ENCODE measurements at places on chromosomes 13 and 19.
A peak's percentile ranks its signal among the peaks of the same experiment; 100 is the strongest.

DNA sequence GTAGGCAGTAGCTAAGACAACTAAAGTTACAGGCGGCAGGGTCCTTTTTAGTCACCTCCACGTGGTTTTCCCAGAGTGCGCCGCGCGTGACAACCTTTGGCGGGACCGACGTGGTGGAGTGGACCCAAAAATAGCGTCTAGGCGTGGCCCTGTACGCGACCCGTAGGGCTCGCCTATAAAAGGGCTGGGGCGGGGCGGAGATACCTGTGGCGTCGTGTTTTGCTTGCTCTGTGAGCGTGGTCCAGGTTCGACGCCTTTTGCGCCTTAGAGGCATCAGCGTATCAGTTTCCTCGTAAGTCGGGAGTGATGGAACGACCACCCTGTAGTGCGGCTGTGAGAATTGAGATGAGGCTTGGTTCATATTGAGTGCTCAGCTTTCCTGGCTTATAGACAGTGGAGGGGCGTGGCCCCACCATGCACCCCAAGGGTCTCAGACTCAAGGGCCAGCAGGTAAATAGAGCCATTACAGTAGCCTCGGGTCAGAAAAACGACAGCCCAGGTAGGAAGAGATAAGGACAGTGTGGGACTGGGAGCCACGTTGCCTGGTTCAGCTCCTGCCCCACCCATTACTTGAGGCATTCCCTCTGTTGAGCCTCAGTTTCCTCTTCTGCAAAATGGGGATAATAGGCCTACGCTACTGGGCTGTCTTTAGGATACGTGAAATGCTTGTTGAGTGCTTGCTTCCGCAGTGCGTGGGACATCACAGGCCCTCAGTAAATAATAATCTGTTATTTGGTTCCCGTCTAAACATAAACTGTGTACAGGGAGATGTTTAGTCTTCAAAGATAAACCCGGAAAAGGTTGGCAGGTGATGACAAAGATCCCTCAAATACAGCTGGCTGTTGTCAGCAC, 693 bp upstream of the TMED1 start:
- DNase-seq = peak; percentile 99

DNA sequence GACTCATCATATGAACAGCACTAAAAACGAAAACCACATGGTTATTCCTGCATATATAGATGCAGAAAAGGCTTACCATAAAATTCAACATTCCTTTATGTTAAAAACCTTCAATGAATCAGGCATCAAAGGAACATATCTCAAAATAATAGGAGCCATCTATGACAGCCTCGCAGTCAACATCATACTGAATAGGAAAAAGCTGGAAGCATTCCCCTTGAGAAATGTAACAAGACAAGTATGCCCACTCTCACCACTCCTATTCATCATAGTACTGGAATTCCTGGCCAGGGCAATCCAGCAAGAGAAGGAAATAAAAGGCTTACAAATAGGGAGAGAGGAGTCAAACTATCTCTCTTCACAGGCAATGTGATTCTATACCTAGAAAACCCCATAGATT, 179.6 kb upstream of the HTR2A start:
- no peak for DNase-seq

GRCh38 chr13:97559981-97560380, 126.0 kb downstream of the RAP2A start:
- no peak for DNase-seq

GRCh38 chr13:44810061-44810840, 179.0 kb downstream of the NUFIP1 start:
- DNase-seq = no peak

DNA sequence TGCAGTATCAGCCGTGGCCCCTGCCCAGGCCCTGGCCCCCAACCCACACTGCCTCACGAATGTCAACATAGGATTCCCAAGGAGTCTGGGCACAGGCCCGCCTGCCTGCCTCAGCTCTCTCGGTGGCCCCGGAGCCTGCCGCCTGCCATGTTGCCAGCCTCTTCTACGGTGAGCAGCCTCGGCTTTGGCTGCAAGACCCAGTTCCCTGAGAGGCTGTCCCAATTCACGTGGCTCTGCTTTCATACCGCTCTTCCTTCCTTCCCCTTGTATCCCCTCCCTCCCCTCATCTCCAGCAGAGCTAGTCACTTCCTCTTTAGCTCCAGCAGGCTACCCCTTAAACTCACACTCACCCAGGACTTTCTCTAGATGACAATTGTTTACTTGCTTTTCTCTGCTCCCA, 42.7 kb downstream of the SERP2 start:
- no peak for DNase-seq

- no peak for DNase-seq
These were observed 26.6 kb upstream of the ZNF331 start for GRCh38 chr19:53511357-53511756.

DNA sequence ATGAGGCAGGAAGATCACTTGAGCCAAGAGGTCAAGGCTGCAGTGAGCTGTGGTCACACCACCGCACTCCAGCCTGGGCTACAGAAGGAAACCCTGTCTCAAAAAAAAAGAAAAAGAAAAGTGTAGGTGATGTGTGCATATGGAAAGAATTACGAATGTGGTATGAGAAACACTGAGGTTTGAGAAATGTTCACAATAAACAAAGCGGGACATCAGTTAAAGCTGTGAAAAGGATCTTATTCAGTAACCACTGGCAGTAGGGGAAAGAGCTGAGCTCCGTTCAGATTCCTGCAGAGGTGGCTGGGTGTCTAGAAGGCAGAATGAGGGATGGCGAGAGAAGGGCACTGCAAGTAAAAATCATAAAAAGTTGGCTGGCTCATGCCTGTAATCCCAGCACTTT, 4.1 kb upstream of the IGSF23 start:
- no peak for DNase-seq

- DNase-seq = no peak
These were observed 37.3 kb downstream of the KL start for GRCh38 chr13:33053397-33054066.

GRCh38 chr13:103282571-103283450, 216.6 kb upstream of the SLC10A2 start:
- DNase-seq = no peak

- no peak for DNase-seq
These were observed 82.3 kb upstream of the PDCD5 start for GRCh38 chr19:32498648-32499200.

- no peak for DNase-seq
These were observed 28.7 kb downstream of the ZSWIM4 start for GRCh38 chr19:13823901-13824300.

DNA sequence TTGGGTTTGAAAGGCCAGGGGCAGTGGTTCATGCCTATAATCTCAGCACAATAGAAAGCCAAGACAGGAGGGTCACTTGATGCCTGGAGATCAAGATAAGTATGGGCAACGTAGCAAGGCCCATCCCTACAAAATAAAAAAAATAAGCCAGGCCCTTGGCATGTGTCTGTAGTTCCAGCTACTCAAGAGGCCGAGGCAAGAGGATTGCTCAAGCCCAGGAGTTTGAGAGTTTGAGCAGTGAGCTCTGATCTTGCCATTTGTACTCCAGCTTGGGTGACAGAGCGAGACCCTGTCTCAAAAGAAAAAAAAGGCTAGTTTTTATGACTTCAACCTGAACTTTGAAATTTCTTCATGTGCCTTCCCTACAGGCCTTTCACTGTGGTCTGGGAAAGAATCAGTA, 5.2 kb upstream of the ZNF480 start:
- DNase-seq = no peak

DNA sequence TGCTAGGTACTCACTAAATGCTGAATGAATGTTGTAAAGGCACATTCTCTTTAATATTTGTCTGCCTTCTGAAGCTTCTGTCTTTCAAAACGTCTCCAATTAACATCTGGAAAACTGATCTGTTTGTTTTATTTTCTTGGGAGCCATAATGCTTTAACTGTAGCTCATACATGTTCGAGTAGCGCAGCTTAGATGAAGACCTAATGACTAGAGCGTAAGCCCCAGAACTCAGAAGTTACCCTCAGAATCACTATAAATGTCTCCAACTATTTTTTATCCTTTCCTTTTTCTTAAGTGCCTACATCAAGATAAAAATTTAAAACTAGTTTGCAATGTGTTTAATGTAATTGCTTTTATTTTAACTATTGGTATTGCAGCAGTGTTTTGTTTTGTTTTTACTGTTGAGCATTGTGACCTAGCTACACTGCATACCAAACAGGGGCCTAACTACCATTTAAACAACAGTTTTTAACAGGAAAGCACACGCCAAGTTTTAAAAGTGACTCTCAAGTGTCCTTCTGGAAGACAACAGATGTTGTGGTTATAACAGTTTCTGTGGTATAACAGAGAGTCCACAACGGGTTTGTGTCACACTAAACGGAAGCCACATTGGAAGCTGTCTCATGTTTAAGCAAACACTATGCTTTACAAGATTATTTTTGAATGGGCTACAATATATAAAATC, 42.0 kb downstream of the MRPL57 start:
- no peak for DNase-seq

- DNase-seq = no peak
These were observed 1.2 kb downstream of the VASP start for GRCh38 chr19:45508417-45508860.

DNA sequence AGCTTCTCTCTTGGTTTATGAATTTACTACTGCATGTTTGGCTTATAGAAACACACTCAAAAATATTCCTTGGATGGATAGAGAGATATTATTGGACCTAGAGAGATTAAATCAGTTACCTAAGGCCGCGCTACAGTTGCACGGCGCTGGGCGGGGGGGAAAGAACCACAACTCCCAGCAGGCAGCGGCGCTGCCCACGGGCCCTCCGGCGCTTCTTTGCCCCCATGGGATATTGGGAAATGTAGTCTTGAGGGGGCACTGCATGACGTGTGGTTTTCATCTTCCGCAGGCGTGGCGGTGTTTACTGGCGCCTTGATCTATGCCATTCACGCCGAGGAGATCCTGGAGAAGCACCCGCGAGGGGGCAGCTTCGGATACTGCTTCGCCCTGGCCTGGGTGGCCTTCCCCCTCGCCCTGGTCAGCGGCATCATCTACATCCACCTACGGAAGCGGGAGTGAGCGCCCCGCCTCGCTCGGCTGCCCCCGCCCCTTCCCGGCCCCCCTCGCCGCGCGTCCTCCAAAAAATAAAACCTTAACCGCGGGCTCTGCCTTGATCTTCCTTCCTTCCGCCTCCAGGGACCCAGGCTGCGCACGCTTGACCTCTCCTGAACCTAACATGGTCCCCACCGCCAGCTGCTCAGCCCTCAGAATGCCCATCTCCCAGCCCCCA, 4.8 kb downstream of the EMP3 start:
- DNase-seq = peak; percentile 92

- DNase-seq = peak; percentile 59
These were observed 6.8 kb upstream of the ZNF283 start for GRCh38 chr19:43820098-43820883.

DNA sequence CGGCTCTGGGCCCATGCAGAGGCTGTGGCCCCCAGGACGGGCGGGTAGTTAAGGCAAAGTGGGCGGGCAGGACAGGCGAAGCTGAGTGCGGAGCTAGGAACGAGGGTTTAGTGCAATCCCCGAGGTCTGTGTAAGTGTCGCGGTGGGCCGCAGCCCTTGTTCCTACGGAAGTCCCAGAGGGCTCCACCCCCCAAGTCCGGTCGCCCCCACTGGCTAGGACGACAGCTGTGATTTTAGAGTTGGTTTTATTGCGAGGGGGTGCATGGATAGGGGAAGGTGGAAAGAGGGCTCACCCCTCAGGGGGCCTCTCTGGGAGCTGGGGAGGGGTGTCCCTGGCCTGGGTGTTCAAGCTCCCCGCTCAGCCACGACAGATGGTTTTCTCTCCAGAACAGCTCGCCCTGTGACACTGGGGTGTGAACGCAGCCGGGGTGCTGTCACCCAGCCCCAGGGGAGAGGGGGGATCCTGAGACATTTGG, 21.7 kb downstream of the ZBTB7A start:
- DNase-seq = no peak

GRCh38 chr19:42540071-42540553, 11.8 kb upstream of the CEACAM1 start:
- peak; percentile 8 for DNase-seq

DNA sequence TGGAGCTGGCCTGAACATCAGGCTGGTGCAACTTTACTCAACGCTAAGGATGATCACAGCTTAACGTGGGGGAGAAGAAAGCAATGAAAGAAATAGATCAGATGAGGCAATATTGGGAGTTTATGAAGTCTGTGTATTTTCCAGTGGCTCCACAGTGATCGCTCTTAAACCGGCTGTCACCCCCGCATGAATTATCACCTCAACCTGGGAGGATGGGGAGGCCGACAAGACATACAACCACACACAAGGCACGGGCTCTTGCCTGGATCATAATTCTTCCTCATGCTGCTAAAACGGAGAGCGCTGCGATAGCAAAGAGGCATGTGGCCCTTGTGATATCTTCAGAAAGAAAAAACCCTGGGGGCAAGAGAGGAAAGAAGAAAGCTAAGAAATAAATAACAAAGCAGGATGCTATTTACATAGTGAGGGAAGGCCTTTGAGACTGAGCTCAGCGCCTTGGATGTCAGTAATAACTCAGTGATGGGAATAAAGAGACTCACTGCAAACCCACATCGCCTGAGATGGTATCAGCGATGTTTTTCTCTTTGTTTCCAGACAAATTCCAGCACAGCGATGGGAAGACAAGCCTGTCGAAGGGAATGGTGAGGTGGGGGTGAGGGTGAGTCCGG, 19.1 kb upstream of the CHST8 start:
- no peak for DNase-seq

DNA sequence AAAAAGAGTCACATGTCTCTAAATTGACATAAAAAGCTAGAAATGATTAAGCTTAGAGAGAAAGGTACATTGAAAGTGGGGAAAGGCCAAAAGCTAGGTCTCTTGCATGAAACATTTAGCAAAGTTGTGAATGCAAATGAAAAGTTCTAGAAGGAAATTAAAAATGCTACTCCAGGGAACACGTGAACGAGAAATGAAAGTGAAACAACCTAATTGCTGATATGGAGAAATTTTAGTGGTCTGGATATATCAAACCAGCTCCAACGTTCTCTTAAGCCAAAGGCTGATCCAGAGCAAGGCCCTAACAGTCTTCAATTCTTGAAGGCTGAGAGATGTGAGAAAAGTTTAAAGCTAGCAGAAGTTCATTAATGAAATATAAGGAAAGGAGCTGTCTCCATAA, 419.8 kb downstream of the SLITRK6 start:
- DNase-seq = no peak

GRCh38 chr13:108155185-108156106, 59.9 kb downstream of the LIG4 start:
- peak; percentile 72 for DNase-seq

DNA sequence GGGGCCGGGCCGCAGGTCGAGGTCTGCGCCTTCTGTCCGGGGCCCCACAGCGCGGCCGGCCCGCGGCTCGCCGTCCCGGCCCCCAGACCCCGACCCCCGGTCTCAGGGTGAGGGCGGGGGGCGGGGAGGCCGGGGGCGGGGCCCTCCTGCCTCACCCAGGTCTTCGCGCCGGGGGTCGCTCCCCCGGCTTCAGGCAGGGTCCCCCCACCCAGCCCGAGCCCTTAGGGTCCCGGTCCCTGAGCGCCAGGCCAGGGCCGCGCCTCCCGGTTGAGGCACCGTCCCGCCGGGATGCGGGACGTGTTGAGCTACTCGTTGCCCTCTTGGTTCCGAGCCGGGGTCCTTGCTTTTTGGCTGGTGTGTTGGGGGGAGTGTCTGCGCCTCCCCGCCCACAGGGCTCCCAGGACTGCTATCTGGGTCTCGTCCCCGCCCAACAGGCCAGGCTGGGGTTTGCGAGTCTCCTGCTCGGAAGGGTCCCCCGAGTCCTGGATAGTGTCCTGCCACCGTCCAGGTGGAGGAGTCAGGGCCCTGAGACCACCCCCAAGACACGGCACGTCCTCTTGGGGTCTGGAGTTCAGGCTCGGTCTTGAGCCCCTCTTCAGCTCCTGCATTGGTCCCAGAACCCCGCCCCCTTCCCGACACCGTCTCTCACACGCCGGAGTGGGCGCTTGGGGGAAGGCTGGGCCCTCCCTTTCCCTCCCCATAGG, 452 bp downstream of the PIAS4 start:
- DNase-seq = peak; percentile 32

- DNase-seq = no peak
These were observed 55.5 kb downstream of the TBC1D4 start for GRCh38 chr13:75426421-75426820.

- DNase-seq = peak; percentile 83
These were observed 15.2 kb upstream of the TLE6 start for GRCh38 chr19:2962018-2962670.
